Activated naive CD4-positive, alpha-beta T cell treated with anti-CD3 and anti-CD28 coated beads, Interleukin-2, amount 10 ng/mL, durations not matched to agents 7 days and 5 days (primary cell): ENCODE measurements at places on chromosomes 3 and 15.

GRCh38 chr3:36709281-36709680 lies 55.1 kb downstream of the DCLK3 start:
- no peak for DNase-seq

GRCh38 chr15:63727542-63727941 lies 106.2 kb downstream of the HERC1 start:
- no peak for DNase-seq

DNA sequence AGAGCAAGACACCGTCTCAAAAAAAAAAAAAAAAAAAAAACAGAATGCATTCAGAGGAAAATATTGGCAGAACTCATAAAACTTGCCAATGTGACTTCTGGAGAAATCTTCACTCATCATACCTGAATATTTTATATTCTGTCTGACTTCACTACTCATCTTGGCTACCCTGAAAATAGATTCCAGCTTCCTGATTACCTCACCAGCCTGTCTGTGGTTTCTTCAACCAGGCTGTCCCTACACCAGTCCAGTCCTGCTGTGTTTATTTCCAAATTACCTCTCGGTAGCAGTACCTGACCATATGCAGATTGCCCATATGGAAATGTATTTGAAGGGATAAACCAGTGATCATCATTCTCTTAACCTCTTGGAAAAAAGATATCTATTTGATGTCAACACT lies 9.3 kb upstream of the P3H2 start:
- DNase-seq: no peak

GRCh38 chr3:83662381-83662960 lies 1296.3 kb upstream of the CADM2 start:
- DNase-seq: no peak

GRCh38 chr3:63508305-63508704 lies 144.2 kb upstream of the SNTN start:
- DNase-seq: no peak

DNA sequence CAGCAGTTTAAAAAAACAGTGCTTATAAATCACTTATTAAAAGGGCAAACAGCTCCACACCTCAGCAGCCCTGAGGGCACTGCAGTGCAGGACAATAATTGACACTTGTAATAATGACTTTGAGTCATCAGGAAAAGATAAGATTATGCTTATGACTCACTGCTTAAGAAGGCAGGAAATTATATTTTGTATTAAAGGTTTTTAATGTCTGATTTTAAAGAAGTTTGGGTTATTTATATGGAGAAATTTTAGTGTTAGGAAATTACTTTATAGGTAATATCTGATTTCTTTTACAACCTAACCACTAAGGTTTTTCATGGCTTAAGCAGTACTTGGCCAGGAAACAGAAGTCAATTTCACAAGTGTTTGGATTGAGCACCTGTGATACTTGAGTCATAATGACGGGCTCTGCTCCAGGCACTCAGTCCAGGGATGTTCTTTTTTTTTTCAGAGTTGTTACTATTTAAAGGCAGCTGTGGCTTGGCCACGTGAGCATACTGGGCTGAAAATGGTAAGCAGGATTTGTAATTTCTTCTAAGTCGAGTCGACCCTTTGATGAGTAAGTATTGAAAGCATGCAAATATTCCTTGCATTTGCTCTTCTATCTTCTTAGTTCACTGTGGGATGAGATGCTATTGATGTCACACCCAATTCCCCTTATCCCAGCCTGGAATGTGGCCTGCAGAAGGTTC lies 21.6 kb upstream of the SLC6A20 start:
- DNase-seq: no peak

GRCh38 chr3:157120071-157120892 lies 39.7 kb downstream of the CCNL1 start:
- DNase-seq: no peak
